Activated CD8-positive, alpha-beta memory T cell treated with anti-CD3 and anti-CD28 coated beads, Interleukin-2, amount 10 ng/mL, durations not matched to agents 7 days and 5 days (primary cell): ENCODE measurements at places on chromosomes 2 and 18. TPM values are rescaled to one million over a fixed set of nuclear protein-coding genes. Genes with fewer than 3 reads are reported as not detected.

DNA sequence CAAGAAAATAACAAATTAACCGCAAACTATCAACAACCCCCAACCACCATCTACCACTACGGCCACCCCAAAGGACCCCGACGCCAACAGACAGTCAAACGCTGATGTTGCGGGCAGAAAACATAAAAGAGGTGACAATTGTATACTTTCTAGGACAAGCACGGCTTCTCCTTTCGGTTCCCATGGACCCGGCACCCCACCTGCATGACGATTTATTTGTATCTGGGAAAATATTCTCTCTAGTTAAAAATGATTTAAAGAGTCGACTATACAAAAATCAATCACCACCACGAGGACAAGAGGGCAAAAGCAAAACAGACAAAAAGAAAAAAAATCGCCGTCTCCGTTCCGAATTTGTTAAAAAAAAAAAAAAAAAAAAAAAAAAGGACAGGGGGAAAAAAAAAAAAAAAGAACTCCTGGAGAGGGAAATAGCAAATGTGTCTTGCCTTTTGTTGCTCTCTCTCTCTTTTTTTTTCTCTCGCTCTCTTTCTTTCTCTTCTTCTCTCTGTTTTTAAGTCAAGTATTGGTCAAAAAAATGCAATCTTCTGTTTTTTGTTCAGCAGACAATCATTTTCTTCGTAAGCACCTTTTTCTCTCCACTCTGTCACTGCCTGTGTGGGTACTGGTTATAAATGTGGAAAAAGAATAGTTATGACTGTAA lies 3.6 kb downstream of the SIX3 start:
- DNase-seq = no peak

DNA sequence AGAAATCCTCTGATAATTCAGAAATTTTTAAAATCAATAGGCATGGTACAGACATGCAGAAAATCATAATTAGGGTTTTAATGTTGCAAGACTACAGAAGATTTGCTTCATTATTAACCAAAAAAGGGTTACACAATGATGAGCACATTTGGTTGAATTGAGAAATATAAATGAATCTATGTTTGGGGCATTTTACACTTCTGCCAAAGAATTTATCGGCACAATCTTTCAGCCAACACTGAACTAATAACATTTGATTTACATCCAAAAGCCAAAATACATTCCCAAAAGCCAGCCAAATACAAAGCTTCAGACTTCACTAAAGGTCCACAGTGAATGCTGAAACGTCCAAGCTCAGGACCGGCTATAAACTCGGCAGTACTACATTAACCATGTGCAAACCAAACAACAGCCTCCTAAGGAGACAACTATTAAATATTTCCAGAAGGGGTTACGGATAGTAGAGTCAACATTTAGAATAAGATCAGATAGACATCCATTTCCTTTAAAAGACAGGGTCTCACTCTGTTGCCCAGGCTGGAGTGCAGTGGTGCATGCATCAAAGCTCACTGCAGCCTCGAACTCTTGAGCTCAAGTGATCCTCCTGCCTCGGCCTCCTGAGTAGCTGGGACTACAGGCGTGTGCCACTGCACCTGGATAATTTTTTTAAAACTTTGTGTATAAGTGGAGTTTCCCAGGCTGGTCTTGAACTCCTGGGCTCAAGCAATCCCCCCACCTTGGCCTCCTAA lies 29.4 kb downstream of the SPRED2 start:
- no peak for DNase-seq

- no peak for DNase-seq
Observed at GRCh38 chr2:187302116-187302515, 145.9 kb downstream of the CALCRL start.

GRCh38 chr2:223418604-223419199 lies 183.5 kb downstream of the SCG2 start:
- DNase-seq = no peak

Gene GPR155
- 13.5 TPM for total RNA-seq

DNA sequence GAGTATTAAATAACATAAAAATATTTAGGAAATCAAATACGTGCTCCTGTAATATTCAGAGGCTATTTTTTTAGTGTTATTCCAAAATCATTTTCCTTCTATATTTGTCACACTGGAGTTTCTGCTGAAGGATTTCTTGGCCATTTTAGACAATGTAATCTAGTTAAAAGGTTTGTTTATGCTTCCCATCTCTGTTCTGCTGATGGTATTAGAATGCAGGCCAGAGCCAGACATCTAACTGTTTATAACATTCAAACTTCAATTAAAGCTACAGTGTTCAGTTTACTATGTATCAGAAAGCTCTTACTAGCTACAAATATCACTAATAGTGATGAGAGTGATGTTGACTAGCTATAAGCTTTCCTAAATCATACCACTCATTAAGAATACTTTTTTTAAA lies 7.9 kb downstream of the MBD5 start:
- no peak for DNase-seq

DNA sequence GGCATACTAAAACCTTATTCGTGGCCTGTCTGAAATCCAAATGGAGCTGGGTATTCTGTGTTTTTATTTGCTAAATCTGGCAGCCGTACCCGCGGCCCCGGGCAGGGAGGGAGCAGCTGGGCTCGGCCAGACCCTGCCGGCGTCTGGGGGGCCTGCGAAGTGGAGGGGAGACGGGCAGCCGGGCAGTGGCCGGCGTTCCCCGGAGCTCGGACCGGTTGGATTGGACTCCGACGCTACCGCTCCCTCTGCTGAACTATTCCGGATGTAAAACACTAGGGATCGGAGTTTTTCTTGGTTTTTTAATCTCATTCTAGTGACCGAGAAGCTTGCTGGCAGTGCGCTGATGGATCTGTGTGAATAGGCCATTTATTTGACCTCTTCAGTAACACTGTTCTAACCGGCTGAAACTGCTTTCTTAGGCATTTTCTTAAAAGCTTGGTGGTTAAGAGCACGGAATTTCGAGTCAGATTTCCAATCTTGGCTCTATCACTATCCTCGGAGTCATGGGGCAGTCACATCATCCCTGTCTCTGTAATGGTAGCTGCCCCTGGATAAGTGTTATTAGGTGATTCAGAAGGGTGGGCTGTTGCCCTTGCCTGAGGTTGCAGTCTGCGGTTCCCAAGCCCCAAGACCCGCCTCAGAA lies 694 bp downstream of the UNC50 start:
- no peak for DNase-seq

DNA sequence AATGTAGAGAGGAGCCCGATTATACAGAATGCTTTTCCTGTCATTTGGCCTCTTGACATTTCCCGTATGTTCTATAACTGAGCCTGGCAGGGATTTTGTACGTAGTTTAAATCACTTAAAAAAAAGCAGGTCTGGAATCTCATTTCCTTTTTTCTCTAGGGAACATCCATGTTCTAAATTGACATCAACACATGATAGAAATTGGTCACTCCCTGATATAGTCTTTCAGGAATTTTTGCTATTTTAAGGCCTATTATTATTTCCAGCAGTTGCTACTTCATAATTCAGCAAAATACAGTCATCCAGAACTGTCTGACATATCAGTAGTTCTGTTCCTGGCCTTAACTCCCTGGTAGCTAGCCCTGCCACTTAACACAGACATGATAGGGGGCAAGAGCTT lies 565.7 kb upstream of the ZEB2 start:
- no peak for DNase-seq

Gene SERPINB2
- total RNA-seq = not detected

Gene HRH4
- not detected for total RNA-seq

DNA sequence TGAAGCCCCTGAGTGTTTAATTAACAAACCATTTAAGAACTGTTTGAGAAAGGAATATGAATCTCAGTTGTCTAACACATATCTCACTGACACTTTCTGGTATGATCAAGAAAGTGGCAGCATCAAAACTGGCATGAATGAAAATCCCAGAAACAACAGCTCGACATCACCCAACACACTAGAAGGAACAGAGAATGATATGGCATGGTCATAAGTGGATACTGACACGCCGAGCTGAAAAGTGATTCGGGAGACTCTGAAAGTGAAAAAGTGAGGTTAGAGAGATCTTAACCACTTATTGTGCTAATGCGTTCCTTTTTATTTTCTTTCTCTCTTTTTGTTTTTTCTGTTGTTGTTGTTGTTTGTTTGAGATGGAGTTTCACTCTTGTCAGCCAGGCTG lies 37.9 kb downstream of the MRPL35 start:
- no peak for DNase-seq

GRCh38 chr2:36356298-36356989 lies 866 bp downstream of the CRIM1 start:
- peak; percentile 60 for DNase-seq

DNA sequence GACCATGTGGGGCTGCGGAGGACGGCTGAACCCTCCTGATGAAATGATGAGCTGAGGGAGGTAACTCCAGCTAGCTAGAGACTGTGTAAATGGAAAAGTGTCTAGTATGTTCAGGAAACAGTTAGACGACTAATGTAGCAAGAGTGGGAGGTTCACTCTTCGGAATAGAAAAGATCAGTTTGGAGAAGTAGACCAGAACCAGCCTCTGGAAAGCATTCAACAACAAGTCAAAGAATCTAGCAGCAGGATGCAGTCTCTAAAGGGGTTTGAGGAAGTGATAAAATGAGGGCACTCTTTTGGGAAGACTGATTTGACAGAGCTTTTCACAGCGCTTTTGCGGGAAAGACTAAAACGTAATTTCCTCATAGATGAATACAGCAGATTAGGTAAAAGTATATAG lies 79.6 kb downstream of the GAREM1 start:
- no peak for DNase-seq

DNA sequence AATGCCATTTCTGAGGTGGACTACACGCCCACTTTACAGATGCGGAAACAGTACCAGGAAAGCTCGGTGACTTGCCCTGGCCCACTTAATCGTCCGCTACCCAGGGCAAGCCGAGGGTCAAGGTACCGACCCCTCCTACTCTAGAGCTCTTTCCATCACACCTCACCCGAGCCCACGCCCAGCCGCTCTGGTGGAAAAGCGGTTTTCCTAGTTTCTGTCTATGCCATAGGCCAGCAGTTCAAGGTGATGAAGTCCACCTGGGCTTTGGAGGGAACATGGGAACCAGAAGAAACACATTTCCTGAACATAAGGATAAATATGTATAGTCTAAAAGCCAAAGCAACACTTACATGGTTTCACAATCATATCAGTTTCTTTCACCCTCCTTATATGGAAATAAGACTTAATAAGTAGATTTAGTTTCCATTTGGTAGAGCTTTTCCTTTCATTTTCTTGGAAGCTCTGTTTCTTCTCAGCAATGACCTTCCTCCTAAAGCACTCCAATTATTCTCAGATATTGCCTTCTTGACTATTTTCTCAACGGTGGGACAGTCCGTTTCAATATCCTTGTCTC lies 567 bp downstream of the VWA3B start:
- DNase-seq = no peak

Gene RMND5A
- total RNA-seq = 43.2 TPM

GRCh38 chr2:120983344-120983743 lies 247.7 kb downstream of the GLI2 start:
- no peak for DNase-seq

Gene DCTN1
- total RNA-seq = 98.3 TPM

GRCh38 chr2:143468341-143468888 lies 339.2 kb downstream of the ARHGAP15 start:
- DNase-seq = no peak

- DNase-seq = no peak
Observed at GRCh38 chr18:48345596-48345995, 63.6 kb downstream of the ZBTB7C start.

Gene DUSP2
- 32.0 TPM for total RNA-seq

Gene LYG1
- total RNA-seq = 0.98 TPM

Gene HMSD
- 5.5 TPM for total RNA-seq

Gene EPB41L3
- not detected for total RNA-seq
